ENCODE measurements at places on chromosomes 5 and 9. TPM values are rescaled to one million over a fixed set of nuclear protein-coding genes. Genes with fewer than 3 reads are reported as not detected.
A peak's percentile ranks its signal among the peaks of the same experiment; 100 is the strongest.

The MEIKIN gene
- total RNA-seq: not detected

The SLC34A1 gene
- total RNA-seq: not detected

The ACER2 gene
- total RNA-seq: 13.4 TPM

The TSSK1B gene
- not detected for total RNA-seq

The GRIN3A gene
- not detected for total RNA-seq

The QRFP gene
- not detected for total RNA-seq

DNA sequence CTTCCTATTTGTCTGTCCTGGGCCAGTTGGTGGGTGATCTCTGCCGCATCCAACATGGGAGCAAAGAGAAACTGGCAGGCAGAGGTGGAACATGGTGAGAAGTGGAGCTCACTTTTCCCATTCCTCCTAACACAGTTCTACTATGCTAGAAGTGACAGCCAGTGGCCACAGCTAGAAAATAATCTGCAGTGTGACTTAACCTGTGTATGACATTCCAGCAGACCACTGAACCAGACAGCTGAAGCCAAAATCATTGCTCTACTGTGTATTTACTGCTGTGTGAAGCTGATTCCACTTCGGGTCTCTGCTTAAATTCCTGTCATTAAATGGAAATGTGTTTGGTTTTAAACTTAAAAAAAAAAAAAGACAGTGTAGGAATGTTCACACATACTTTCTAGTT, 523.0 kb downstream of the MTRR start:
- DNase-seq: peak; percentile 53

DNA sequence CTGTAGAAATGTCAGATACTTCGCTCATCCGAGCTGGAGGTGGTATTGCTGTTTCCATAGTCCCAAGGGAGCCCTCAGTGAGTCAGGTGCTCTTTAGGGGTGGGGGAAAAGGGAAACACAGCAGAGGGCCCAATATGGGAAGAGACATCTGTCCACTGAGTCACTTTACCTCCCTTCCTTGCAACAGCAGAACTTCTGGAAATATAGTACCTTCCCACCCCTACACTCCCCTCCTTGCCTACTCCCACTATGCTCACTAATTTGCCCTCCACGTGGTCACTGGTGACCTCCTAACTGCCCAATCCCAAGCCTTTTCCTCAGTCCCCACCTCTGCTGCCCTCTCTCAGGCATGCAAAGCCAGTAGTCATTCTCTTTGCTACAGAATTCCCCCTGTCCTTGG, 1.9 kb downstream of the HK3 start:
- DNase-seq: no peak

DNA sequence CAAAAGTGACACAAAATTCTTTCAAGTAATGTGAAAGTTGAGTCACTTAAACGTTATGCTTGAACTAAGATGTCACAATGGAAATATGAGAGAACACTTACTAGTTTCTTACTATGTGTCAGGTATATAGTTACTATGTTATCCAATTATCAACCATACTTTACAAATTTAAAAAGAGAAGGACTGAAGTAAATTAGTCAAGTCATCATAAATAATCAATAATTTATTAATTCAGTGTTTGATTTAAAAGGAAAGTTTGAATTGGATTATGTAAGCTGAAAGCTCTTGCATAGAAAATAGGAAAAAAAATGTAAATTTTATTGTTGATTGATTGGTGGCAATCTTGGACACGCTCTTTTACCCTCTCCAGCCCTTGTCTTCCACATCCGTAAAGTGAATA, 76.3 kb downstream of the GABRA1 start:
- no peak for DNase-seq

- DNase-seq: peak; percentile 45
Measured at GRCh38 chr5:138177941-138178515, 402 bp downstream of the BRD8 start.

- DNase-seq: peak; percentile 80
Measured at GRCh38 chr9:19138084-19138483, 10.8 kb upstream of the PLIN2 start.

GRCh38 chr5:174528821-174529544, 195.4 kb upstream of the MSX2 start:
- DNase-seq: no peak

DNA sequence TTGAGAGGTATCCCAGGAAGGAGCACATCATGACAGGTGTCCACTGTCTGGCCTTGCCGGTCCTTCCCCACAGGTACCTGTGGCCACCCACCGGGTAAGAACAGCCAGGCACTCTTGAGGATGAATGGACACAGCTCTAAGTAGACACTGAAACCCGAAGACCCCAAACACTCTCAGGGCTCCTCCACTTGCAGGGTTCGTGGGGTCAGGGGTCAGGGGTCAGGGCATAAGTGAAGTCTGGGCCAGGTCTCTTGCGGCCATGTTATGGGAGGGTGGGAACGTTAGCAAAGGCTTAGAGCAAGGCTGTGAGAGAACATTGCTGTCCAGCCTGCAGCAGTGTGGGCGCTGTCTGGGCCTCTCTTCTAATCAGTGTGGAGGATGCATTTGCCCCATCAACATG, 40.0 kb downstream of the MAPK9 start:
- DNase-seq: no peak

DNA sequence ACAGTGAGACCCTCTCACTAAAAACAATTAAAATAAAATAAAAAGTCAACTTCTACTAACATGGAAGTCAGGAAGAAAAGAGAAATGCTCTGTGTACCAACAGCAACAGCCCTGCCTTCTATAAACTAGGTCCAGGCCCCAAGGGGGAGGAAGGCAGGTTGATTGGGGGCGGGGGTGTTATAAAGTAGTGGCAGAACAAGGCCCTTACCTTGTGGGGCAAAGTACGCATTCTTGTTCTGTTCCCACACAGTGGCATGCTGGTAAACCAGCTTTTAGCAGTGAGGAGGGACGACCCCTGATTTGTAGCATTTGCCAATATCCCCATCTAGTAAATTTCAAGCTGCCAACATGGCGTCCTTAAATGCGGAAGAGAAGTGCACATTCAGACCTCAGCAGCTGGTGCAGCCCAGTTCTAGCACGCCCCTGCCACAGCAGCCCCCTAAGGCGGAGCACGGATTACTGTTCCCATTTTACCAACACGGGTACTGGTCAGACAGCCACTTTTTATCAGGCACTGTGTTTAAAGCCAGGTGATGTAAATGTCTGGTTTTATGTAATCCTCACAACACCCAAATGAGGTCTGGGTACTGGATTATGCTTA, 69.5 kb downstream of the GTF3C4 start:
- no peak for DNase-seq

DNA sequence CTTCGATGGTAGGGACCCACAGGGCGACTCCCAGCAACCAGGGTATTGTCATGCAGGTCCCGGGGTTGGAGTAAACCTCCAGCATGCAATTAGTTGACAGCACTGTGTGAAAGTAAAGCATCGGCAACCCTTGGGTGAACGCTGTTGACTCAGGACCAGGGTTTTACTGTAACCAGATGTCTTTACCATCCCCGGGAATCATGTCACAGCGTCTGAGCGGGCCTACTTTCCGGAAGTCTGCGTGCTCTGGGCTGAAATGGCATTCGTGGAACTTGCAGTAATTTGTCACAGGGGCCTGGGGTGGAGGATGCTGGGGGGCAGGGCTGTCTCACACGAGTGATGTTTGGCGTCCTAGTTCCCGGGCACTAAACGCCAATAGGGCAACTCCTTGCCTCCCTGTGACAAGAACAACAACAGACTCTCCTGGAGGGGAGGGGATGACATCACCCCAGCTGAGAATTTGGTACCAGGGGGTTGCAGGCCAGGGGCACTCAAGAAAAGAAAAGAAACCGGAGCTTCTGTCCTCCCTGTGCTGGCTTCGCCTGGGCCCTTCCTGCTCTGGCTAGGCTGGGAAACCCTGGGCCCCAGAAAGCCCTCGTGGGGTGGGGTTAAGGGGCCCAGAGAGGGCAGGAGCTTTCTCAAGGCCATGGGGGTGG, 10.1 kb upstream of the UBAC1 start:
- no peak for DNase-seq

DNA sequence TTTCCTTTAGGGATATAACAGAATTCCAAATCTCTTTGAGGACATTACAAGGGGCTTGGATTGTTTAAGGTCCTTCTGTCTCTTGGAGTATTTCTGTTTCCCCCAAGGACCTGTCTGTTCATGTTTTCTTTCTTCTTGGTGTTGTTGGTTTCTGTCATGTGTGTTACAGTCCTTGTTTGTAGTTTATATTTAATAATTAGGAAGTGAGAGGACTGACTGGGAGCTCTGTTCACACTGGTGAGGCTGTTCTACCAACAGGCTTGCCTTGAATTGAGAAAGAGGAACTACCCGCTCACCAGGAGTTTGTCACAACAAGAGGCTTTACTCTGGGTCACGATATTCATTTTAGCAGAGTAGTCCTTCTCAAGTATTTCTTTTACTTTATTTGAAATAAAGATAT, 119.2 kb upstream of the SV2C start:
- no peak for DNase-seq

DNA sequence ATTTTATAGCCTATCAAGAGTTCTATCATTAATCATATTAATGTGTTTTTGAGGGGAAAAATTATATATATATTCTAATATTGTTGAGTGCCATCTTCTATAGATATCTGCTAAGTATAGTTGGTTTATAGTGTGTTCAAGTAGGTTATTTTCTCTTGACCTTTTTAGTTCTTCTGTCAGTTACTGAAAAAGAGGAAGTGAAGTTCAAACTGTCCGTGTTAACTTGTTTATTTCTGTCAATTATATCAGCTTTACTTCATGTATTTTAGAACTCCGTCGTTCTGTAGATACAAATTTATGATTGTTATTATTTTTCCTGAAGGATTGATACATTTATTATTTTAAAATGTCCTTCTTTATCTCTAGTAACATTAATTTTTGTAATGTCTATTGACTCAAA, 1209.1 kb downstream of the CDH12 start:
- DNase-seq: no peak

- DNase-seq: no peak
Measured at GRCh38 chr5:122967085-122967484, 69.4 kb downstream of the PPIC start.

DNA sequence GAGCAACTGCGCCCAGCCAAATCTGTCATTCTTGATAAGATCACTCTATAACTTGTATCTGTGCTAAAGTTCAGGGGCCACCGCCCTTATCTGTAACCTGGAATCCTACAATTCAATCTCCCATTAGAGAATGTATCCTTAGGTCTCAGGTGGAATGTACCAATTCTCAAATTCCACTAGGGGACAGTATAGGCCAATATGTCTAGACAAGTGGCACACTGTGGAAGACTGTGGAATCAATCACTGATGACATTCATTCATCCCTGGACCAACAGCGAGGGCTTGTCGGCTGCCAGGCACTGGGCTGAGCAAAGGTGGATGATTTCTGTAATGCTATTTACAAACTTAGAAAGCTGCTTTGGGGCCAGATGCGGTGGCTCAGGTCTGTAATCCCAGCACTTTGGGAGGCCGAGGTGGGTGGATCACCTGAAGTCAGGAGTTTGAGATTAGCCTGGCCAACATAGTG, 28.7 kb upstream of the MEGF9 start:
- DNase-seq: peak; percentile 57

GRCh38 chr9:37840560-37841194, 40.1 kb downstream of the DCAF10 start:
- DNase-seq: peak; percentile 70

DNA sequence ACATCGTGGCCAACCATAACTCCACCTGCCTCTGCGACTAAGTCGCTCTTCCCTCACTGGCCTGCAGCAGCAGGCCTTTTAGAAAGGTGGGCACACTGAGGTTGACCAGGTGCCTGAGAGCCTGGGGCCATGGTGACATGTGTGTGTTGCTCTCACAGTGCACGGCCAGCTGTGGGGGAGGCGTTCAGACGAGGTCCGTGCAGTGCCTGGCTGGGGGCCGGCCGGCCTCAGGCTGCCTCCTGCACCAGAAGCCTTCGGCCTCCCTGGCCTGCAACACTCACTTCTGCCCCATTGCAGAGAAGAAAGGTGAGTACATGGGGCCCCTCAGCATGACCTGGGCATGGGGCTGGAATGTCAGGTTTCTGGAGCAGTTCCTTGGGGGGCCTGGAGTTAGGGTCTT, 104.5 kb upstream of the ICE1 start:
- DNase-seq: no peak

Measured in renal cortical epithelial cell (primary cell).